ENCODE measurements at places on chromosomes 11 and 22. TPM values are rescaled to one million over a fixed set of nuclear protein-coding genes. Genes with fewer than 3 reads are reported as not detected.
A peak's percentile ranks its signal among the peaks of the same experiment; 100 is the strongest.

MYOD1 gene
- not detected for total RNA-seq

CSNK2A3 gene
- 0.82 TPM for total RNA-seq

P2RX6 gene
- total RNA-seq, result 4.5 TPM

- H3K27ac ChIP-seq, result no peak overlapping the region
- DNase-seq, result no peak
- no peaks in the 10 kb centered on the region for H3K36me3 ChIP-seq
Measured at GRCh38 chr11:60150279-60150678, 32.6 kb downstream of the MS4A6A start.

GRCh38 chr11:11316651-11317230 is 36.3 kb downstream of the CSNK2A3 start:
- H3K36me3 ChIP-seq, result no peaks in the 10 kb centered on the region
- peaks cover 16% of the 10 kb centered on the region for H3K4me1 ChIP-seq
- DNase-seq, result no peak
- H3K27me3 ChIP-seq, result no peaks in the 10 kb centered on the region

DNA sequence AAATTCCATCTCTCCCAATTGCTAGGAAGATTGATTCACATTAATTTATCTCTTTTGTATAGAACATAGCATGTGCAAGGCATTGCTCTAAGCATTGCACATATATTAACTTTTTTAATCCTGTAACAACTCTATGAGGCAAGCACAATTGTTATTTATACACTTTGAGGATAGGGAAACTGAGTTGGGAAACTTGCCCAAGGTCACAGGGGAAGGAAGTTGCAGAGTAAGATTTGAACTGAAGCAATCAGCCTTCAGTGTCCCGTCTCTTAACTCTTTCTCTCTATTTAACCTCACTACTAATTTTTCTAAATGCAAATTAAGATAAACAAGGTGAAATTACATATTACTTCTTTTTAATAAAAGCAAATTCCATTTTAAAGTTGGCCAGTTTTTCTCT is 22.2 kb downstream of the OR56B4 start:
- H3K4me1 ChIP-seq, result no peaks in the 10 kb centered on the region
- no peaks in the 10 kb centered on the region for H3K27me3 ChIP-seq
- no peak for DNase-seq
- no peaks in the 10 kb centered on the region for H3K36me3 ChIP-seq
- H3K27ac ChIP-seq, result no peak overlapping the region
- H3K4me3 ChIP-seq, result no peak overlapping the region

GRCh38 chr11:102196816-102197215 is 86.6 kb downstream of the YAP1 start:
- H3K36me3 ChIP-seq, result peaks cover 8% of the 10 kb centered on the region
- peaks cover 60% of the 10 kb centered on the region for H3K4me1 ChIP-seq
- no peaks in the 10 kb centered on the region for H3K27me3 ChIP-seq
- peak overlapping the region; percentile 68 for H3K4me3 ChIP-seq
- DNase-seq, result no peak

DNA sequence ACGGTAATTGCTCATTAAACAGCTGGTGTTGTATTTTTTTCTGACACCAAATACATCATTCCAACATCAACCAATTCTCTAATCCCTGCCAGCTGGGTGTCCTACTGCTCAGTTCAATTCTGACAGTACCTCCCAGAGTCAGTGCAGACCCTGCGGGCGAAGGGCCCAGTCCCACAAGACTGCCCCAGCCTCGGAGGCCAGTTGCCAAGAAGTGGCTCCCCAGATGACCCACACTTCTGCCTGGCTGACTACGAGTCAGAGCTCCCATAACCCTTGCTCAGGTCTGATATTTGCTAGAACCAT is 147.2 kb downstream of the CTTN start:
- peak overlapping the region; percentile 28 for H3K27ac ChIP-seq
- DNase-seq, result no peak

GRCh38 chr11:25899617-25900160 is 432.2 kb upstream of the ANO3 start:
- no peak overlapping the region for H3K4me3 ChIP-seq
- H3K27ac ChIP-seq, result no peak overlapping the region
- no peaks in the 10 kb centered on the region for H3K27me3 ChIP-seq
- DNase-seq, result no peak
- H3K36me3 ChIP-seq, result no peaks in the 10 kb centered on the region

DNA sequence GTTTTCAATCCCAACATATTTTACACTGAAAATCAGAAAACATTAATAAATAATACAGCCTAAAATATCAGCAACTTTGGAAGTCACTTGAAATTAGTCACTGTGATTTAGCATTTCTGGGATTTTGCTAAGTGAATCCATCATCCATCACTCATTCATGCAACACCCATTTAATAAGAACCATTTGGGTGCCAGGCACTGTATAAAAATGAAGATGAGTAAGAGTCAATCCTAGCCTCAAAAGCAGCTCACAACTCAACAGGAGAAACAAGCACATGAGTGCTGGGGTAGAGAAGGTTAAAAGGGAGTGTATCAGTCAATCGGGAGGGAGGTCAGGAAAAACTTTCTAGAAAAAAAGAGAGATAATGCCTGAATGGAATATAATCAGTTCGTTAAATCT is 77.9 kb downstream of the PGR start:
- H3K36me3 ChIP-seq, result no peaks in the 10 kb centered on the region
- DNase-seq, result no peak
- no peak overlapping the region for H3K4me3 ChIP-seq

GRCh38 chr11:17431139-17431538 is 42.7 kb upstream of the KCNJ11 start:
- DNase-seq, result no peak
- H3K27me3 ChIP-seq, result no peaks in the 10 kb centered on the region
- H3K4me1 ChIP-seq, result peaks cover 54% of the 10 kb centered on the region
- H3K4me3 ChIP-seq, result no peak overlapping the region
- peak overlapping the region; percentile 16 for H3K27ac ChIP-seq
- no peaks in the 10 kb centered on the region for H3K36me3 ChIP-seq

- no peaks in the 10 kb centered on the region for H3K36me3 ChIP-seq
- H3K27me3 ChIP-seq, result peaks cover 3% of the 10 kb centered on the region
- DNase-seq, result no peak
Measured at GRCh38 chr22:49261616-49262015, 566.1 kb downstream of the BRD1 start.

GRCh38 chr11:128765104-128765503 is 71.2 kb downstream of the FLI1 start:
- no peak for DNase-seq
- no peaks in the 10 kb centered on the region for H3K27me3 ChIP-seq
- no peaks in the 10 kb centered on the region for H3K36me3 ChIP-seq
- peaks cover 10% of the 10 kb centered on the region for H3K4me1 ChIP-seq
- H3K4me3 ChIP-seq, result no peak overlapping the region
- H3K27ac ChIP-seq, result no peak overlapping the region

APOA5 gene
- not detected for total RNA-seq

GRCh38 chr22:37310075-37310606 is 27.8 kb downstream of the CYTH4 start:
- H3K4me3 ChIP-seq, result no peak overlapping the region
- H3K36me3 ChIP-seq, result no peaks in the 10 kb centered on the region
- H3K4me1 ChIP-seq, result peaks cover 17% of the 10 kb centered on the region
- H3K27me3 ChIP-seq, result peaks cover 3% of the 10 kb centered on the region
- H3K27ac ChIP-seq, result peak overlapping the region; percentile 19

PIWIL4 gene
- 0.68 TPM for total RNA-seq

DNA sequence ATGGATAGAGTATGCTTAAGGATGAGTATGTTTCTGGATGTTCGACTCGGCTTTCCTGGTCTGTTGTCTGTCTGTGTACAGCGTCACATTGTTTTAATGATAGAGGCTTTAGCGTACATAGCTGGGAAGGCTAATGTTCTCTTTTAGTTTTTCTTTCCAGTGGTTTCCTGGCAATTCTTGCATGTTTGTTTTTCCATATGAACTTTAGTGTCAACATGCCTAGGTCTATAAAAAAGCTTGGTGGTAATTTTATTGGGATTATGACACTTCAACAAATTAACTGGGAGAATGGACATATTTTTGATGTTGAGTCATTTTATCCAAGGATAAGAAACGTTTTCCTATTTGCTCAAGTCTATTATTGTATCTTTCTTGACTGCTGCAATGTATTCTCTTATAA is 17.6 kb downstream of the F2 start:
- peaks cover 16% of the 10 kb centered on the region for H3K36me3 ChIP-seq
- no peak for DNase-seq
- H3K4me1 ChIP-seq, result no peaks in the 10 kb centered on the region
- H3K27me3 ChIP-seq, result no peaks in the 10 kb centered on the region

DNA sequence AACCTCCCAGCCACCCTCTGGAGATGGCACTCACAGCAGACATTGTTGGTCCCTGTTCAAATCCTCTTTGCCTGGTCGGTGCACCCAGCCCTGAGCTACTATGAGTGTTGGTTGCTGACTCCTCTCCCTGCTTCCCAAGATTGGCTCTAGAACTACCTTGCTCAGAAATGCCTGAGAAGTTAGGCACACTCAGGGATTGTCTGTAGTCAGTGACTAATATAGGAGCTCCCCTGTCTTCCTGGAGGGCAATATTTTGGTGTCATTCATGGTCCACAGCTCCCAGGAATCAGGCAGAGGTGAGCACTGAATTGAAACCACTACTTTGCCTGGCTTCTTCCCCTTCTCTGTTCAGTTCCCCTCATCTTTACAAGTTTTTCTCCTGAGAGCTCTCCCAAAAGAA is 325.9 kb downstream of the MIAT start:
- H3K36me3 ChIP-seq, result no peaks in the 10 kb centered on the region
- H3K4me3 ChIP-seq, result no peak overlapping the region
- no peak for DNase-seq
- no peak overlapping the region for H3K27ac ChIP-seq
- H3K27me3 ChIP-seq, result peaks cover 32% of the 10 kb centered on the region

DNA sequence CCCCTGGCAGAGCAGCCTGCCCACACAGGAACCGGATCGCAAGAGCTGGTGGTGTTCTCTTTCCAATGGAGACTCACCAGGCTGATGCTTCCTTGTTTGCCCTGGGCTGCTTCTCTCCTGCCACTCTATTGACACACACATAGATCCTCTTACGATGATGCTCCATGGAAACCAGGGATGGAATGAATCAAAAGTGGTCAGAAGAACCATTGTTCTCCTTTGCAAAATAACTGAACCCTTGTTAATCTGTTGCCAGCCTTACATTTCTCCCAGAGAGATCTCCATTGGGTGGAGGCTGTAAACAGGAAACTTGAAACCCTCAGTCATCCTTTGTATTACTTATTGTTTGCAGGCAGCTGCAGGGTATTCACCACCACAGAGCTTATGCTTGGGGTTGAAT is 24.6 kb upstream of the LDLRAD3 start:
- H3K4me1 ChIP-seq, result peaks cover 45% of the 10 kb centered on the region
- DNase-seq, result no peak
- H3K27ac ChIP-seq, result peak overlapping the region; percentile 7
- no peaks in the 10 kb centered on the region for H3K36me3 ChIP-seq

DNA sequence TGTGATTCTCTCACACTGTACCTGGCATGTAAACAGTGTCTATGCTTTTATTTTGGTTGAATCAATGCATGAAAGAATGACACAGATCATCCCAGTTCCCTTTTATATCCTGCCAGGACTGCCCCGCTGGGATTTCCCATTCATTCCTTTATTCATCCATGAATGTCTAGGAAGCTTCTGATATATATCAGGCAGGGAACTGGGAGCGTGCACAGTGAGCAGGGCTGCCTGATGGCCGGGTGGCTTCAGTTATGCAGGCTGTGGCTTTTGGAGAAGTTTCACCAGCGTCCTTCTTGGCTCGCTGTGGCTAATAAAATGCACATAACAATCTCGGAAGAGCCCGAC is 789.0 kb downstream of the TBC1D22A start:
- H3K4me1 ChIP-seq, result no peaks in the 10 kb centered on the region
- peaks cover 15% of the 10 kb centered on the region for H3K27me3 ChIP-seq
- no peak overlapping the region for H3K27ac ChIP-seq
- DNase-seq, result no peak
- H3K4me3 ChIP-seq, result no peak overlapping the region

PGGHG gene
- 23.2 TPM for total RNA-seq

- peaks cover 19% of the 10 kb centered on the region for H3K27me3 ChIP-seq
- H3K27ac ChIP-seq, result peak overlapping the region; percentile 67
- H3K4me1 ChIP-seq, result peaks cover 11% of the 10 kb centered on the region
- DNase-seq, result no peak
- no peaks in the 10 kb centered on the region for H3K36me3 ChIP-seq
Measured at GRCh38 chr11:70031631-70032469, 46.3 kb upstream of the ANO1 start.
